ENCODE measurements at places on chromosomes 3 and 15.

DNA sequence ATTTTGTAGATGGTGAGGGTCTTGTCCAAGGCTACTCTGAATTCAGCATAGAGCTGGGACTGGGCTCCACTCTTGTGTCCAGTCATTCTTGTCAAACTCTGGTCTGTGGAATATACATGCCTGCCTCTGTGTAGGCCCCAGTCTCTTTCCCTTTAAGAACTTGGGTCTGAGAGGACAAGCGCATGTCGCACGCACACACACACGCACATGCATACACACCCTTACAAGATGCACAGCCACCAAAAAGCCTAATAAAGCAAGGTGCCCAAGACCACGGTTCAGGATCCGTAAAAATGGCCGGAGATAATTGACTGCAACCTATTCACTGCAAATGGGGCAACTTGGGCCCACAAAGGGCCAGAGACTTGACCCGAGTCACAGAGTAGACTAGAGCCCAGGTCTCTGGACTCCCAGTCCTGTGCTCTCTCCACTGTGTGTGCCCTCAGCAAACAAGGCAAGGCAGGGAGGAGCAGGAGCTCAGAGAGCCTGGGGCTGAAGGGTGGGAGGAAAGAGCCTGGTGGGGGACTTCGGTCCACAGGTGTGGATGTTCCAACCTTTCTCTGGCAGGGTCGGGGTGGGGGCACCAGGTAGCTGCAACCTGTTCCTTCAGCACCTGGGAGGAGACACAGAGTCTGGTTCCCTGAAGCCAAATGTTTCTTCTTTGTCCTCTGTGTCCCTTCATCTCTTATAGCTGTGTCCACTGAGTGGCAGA lies 914 bp upstream of the PAQR5 start:
- DNase-seq = no peak

DNA sequence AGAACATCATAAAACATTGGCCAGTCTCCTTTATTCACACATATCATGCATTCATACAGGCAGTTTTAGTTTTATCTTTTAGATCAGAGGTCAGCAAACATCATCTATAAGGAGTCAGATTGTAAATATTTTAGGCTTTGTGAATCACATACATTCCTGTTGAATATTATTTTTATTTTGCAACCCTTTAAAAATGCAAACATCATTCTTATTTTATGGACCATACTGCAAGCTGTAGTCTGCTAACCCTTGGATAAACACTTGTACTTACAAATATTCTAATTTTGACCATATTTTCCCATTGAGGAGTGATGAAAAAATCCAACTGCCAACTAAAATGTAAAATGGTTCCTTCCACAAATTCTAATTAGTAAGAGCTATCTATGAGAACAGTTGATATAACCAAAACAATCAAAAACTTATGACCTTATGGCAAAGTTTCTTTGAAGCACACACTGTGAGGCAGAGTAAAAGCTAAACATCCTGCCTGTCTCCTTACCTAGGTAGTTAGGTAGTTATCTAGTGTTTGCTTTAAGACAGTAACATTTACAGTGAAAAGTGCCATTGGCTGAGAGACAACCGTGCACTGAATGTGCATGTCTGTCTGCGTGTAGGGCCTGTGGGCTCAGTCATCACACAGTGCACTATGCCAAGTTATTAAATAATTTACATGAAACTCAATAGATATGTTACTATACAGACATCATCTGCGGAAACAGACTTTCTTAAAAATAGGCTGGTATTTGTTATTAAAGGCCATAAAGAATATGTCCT lies 57.7 kb downstream of the PIK3R4 start:
- no peak for DNase-seq

- no peak for DNase-seq
Observed at GRCh38 chr15:40584191-40584590, 9.9 kb upstream of the KNL1 start.

DNA sequence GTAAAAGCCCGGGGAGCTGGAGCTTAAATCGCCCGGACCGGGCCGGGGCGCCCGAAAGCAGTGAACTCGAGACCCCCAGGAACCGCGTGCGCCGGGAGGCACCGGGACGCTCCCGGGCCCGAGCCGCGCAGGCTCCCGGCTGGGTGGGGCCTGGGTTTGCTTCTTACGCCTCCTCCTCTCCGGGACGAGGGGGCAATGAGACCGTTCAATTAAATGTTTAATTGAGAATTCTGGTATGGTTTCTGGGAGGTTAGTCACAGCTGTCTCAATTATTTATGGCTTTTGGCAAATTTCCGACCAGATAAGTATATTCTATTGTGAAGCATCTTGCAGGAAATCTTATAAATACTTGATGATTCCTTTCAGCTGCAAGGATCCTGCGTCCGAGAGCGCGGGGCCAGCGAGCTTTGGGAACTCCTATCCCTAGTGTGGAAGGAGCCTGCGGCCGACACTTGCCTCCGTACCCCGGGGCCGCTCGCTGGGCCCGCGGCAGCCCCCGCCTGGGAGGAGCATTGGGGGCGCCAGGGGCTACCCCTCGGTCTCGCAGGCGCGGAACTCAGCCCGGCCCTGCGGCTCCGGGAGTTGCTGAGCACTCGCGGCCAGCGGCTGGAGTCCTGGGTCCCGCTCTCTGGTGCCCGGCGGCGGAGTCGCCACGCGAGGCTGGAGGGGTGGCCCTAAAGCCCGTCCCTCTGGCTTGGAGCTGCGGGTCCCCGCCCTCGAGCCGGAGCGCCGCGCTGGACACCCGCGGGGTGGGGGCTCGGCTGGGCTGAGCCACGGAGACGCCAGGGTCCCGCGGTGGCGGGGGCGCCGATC lies 10.3 kb downstream of the ISL2 start:
- no peak for DNase-seq

GRCh38 chr3:139434764-139435307 lies 41.5 kb downstream of the RBP2 start:
- DNase-seq = no peak

- DNase-seq = no peak
Observed at GRCh38 chr3:64901522-64901885, 213.7 kb upstream of the ADAMTS9 start.

GRCh38 chr3:155428563-155428962 lies 135.1 kb upstream of the STRIT1 start:
- DNase-seq = no peak

DNA sequence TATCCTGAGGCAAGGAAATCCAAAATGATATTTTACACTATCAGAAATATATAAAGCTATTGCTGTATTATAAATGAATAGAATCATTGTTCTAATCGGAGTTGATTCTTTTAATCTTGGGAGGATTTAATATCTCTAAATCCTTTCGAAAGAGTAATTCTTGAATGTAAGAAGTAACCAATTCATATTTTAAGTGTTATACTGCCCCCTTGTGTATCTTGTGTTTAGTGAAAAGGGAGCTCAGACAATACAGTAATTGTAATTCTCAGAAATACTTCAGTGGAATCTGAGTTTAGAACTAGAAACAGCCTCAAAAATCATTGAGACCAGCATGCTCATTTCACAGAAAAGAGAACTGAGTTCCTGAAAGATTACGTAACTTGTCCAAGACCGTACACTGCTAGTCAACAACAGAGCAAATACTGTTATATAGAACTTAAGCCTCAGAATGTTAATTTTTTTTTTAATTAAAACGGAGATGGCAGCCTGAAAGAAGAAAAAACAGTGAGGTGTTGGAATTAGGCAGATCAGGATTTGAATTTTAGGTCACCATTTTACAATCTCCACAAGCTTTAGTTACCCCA lies 42.9 kb downstream of the PLCH1 start:
- DNase-seq = no peak

DNA sequence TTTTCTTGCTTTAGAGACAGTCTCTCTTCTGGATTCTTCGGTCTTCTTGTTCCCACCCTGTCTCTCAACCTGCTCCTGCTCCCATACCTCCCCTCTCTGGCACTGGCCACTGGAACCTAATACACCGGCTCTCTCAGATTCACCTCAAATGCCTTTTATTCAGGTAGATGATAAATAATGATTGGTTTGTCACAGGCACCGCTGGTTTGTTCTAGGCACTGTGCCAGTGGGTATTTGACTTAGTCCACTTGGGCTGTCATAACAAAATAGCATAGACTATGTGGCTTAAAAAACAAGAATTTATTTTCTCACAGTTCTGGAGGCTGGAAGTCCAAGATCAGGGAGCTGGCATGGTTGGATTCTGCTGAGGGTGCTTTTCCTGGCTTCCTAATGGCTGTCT lies 278.2 kb upstream of the STT3B start:
- no peak for DNase-seq

- no peak for DNase-seq
Observed at GRCh38 chr3:174334111-174334510, 525.0 kb upstream of the NAALADL2 start.

DNA sequence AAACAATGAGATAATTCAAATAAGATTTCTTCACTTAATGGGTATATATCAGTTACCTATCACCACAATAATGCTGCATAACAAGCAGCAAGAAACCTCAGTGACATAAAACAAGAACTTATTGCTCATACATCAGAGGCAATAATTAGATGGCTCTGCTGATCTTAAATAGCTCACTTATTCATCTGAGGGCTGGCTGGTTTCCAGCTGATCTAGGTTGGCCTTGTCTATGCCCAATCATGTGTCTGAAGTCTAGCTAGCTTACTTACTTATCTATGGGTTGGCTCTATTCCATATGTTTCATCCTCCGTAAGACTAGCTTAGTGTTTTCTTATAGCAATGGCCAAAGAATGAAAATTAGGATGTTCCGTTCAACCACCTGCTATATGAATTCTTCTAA lies 109.4 kb upstream of the AGTR1 start:
- no peak for DNase-seq

DNA sequence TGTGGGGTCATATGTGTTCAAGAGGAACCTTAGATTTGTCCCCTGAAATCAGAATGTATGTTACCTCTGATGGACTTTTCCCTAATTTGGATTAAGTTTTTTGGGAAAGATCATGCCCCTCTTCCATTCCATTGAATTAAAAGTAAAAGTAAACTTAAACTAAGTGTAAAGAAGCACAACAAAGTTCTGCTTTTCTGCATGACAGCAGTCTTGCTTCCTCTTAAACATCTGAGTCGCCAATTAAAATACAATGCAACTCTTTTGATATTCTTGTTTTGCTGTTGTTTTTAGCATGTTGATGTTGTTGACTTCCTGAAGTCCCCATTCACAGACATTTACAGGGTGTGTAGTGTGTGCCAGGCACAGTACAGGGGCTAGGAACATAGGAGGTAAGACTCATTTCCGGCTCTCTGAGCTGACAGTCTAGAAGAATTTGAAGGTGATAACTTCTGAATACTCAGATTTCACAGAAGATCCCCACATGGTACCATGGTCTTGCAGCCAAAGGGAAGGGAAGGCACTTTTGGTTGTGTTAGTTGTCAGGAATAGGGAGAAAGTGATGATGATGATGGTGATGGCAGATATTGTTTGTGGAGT lies 45.0 kb downstream of the USP13 start:
- no peak for DNase-seq

GRCh38 chr3:57779666-57780065 lies 23.6 kb downstream of the SLMAP start:
- no peak for DNase-seq

DNA sequence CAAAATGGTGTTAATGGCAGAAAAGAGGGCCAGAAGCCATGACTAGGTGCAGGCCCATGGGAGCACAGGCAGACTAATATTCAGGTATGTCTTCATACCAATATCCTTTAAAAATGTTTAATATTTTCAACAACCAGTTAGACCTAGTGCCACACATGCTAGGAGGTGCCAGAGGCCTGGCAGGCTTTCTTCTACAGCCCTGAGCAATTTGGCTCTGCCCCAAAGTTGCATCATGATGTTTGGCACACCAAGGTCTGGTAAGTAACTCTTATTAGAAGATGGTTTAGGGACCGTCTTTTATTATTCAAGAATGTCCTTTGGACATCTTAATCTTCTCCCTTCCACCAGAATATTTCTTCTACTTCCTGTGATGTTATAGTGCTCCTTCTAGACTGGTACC lies 34.8 kb downstream of the MITF start:
- DNase-seq = no peak

- DNase-seq = no peak
Observed at GRCh38 chr3:120497818-120498217, 47.0 kb upstream of the FSTL1 start.

- DNase-seq = no peak
Observed at GRCh38 chr3:100915706-100916495, 77.3 kb downstream of the ABI3BP start.

GRCh38 chr3:23105048-23105447 lies 98.1 kb upstream of the UBE2E2 start:
- DNase-seq = no peak

GRCh38 chr15:57550640-57551039 lies 41.1 kb upstream of the MYZAP start:
- DNase-seq = no peak

GRCh38 chr3:76405196-76405595 lies 619.8 kb upstream of the ZNF717 start:
- no peak for DNase-seq

- DNase-seq = no peak
Observed at GRCh38 chr15:99265541-99266070, 14.3 kb downstream of the LRRC28 start.

GRCh38 chr3:57015350-57015729 lies 45.1 kb upstream of the SPATA12 start:
- DNase-seq = no peak

- DNase-seq = no peak
Observed at GRCh38 chr15:43515741-43516140, 1.7 kb upstream of the MAP1A start.

DNA sequence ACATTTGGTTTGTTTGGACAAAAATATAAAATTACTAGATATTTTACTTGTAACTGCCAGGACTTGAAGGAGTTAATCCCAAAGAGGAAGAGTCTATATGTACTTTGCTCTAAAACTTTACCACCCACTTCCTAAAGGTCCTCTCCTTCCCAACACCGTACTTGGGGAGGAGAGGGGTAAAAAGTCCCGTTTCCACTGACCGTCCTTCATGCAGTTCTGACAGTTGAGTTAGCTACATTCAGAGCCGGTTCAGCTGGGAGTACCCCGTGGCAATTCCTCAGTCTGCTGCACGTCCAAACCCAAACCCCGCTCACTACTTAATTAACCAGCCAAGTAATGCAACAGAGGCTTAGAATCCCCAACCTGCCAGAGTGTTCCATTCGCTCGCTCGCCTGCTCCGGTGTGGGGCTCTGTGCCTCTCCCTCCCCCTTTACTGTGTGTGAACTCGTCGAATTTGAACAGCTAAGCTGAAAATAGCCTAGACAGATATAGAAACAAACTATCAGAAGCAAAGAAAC lies 519.7 kb downstream of the FOXP1 start:
- DNase-seq = peak; percentile 22

DNA sequence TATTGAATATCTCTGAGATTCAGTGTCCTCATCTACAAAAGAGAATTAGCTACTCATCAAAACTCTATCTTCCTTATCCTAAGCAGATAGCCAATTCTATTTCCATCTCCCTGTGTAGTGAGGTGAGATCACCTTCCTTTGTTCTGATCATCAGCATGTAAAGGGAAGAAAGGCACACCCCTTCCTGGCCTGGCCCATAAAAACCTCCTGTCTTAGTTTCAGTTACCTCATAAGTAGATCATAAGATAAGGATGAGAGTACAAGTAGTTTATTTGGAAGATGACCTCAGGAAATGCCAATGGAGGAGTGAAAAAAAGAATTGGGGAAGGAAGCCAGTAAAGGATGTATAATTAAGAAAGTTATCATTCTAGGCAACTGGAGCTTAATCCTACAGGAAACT lies 114.5 kb upstream of the GADL1 start:
- DNase-seq = no peak

- DNase-seq = no peak
Observed at GRCh38 chr3:196471551-196471950, 32.0 kb downstream of the RNF168 start.

Measured in effector CD8-positive, alpha-beta T cell (primary cell).